ENCODE measurements at places on chromosomes 6 and 20. TPM values are rescaled to one million over a fixed set of nuclear protein-coding genes. Genes with fewer than 3 reads are reported as not detected.

- no peak overlapping the region for H3K27ac ChIP-seq
- no peak for DNase-seq
- H3K36me3 ChIP-seq: no peaks in the 10 kb centered on the region
- H3K4me1 ChIP-seq: no peaks in the 10 kb centered on the region
Observed at GRCh38 chr6:12648171-12648570, 68.4 kb upstream of the PHACTR1 start.

The C2 gene
- 1.5 TPM for total RNA-seq

The SLC22A3 gene
- 49.5 TPM for total RNA-seq

The LPA gene
- not detected for total RNA-seq

Measured in psoas muscle (tissue), 8 donors.